ENCODE measurements at places on chromosomes 3 and 15. TPM values are rescaled to one million over a fixed set of nuclear protein-coding genes. Genes with fewer than 3 reads are reported as not detected.

DNA sequence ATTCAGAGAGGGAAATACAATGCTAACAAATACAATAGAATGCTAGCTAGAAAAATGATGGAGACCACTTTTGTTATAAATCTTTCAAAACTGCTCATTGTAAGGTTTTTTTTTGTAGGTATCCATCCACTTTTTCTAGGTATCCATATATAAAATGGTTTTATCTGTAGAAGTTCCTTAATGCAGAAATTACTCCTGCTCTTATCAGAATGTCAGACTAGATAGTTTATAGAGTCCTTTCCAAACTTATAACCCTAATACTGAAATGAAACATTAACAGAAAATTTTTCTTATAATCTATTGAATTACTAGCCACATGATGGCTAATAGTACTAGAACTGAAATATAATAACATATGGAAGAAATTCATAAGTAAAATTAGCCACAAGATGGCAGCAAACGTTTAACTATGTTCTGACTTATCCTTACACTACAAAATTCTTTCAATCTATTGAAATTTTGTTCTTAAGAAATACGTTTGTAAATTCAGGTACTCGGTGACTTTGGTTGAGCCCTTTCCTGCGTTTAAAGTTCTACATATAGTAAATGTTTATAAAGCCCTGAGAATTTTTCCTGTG, 58.5 kb downstream of the ECT2 start:
- DNase-seq, result no peak

The NPAP1 gene
- not detected for total RNA-seq

GRCh38 chr15:52464040-52464439, 64.6 kb downstream of the MYO5A start:
- no peak for DNase-seq

The THAP10 gene
- total RNA-seq, result 0.62 TPM

DNA sequence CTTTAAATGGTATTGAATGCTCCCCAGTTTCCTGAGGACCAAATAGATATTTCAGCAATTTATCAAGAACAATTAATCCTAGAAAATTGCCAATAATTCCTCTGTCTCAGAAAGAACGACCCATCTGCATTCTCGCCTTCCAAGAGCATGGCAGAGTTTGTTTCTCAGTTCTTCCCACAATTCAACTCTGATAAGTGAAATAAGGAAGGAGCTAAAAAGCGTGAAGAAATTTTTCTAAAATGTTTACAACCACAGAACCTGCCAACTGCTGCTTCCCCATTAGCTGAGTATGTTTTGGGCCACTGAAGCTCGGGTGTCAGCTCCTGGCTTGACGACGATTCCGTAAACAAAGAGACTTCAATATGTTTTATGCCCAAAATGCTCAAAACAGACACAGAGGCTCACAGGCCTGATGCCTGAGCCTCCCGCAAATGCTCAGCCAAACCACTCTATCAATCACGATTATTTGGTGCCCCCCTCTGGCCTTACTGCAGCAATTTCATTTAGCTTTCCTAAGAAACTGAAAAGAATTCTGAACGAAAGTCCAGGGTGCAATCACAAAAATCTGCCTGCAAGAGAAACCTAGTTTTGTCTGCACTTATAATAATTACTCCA, 259.2 kb upstream of the CCDC54 start:
- no peak for DNase-seq

The LRRIQ4 gene
- total RNA-seq, result 0.22 TPM

GRCh38 chr3:76310089-76310488, 524.7 kb upstream of the ZNF717 start:
- no peak for DNase-seq

The DISP2 gene
- total RNA-seq, result 0.19 TPM

Data from activated T-cell treated with anti-CD3 and anti-CD28 coated beads, Interleukin-2, amount 50 U/mL, for 72 hours (primary cell).